ENCODE measurements at places on chromosomes 2 and 18. TPM values are rescaled to one million over a fixed set of nuclear protein-coding genes. Genes with fewer than 3 reads are reported as not detected.
A peak's percentile ranks its signal among the peaks of the same experiment; 100 is the strongest.

GRCh38 chr18:25503567-25504081 lies 151.7 kb upstream of the ZNF521 start:
- no peaks in the 10 kb centered on the region for H3K4me1 ChIP-seq
- H3K27me3 ChIP-seq = peaks cover 3% of the 10 kb centered on the region
- H3K36me3 ChIP-seq = no peaks in the 10 kb centered on the region
- H3K4me3 ChIP-seq = peak overlapping the region; percentile 69
- no peak overlapping the region for H3K27ac ChIP-seq
- DNase-seq = peak; percentile 50

GRCh38 chr2:233650981-233651380 lies 14.7 kb downstream of the UGT1A10 start:
- no peaks in the 10 kb centered on the region for H3K4me1 ChIP-seq
- no peak for DNase-seq
- no peak overlapping the region for H3K4me3 ChIP-seq
- H3K36me3 ChIP-seq = no peaks in the 10 kb centered on the region
- no peak overlapping the region for H3K27ac ChIP-seq
- peaks cover 4% of the 10 kb centered on the region for H3K27me3 ChIP-seq

GRCh38 chr2:140577453-140577852 lies 1553.4 kb downstream of the LRP1B start:
- H3K27me3 ChIP-seq = no peaks in the 10 kb centered on the region
- DNase-seq = no peak
- no peaks in the 10 kb centered on the region for H3K4me1 ChIP-seq

DNA sequence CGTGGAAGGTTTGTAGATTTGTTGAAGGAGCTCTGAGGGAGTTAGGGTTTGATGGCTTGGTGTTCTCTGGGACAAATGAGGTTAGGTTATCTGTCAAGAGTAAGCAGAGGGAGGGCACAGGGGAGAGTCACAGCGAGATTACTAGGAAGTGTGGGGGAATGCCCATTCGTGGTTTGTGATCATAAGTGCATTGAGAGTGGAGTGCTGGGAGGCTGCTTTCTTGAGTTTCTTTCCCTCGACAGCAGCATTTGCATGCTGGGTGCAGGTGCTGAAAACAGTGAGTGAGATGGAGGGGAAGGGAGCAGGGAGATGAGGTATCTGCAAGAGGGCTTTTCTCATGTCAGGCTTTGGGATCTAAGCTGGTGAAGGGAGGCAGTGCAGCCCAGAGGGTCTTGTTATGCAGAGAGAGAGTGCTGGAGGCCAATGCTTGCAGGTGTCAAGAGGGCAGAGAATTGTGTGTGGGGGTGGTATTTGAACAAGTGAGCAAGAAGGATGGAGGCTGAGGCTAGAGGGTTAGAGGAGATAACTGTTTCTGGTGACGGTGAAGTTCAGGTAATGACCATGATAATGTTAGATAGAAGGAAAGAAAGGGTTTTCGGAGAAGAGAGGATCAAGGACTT lies 8.8 kb downstream of the RALB start:
- H3K27me3 ChIP-seq = no peaks in the 10 kb centered on the region
- DNase-seq = no peak
- H3K4me3 ChIP-seq = no peak overlapping the region
- peaks cover 20% of the 10 kb centered on the region for H3K4me1 ChIP-seq

GRCh38 chr2:212692466-212692865 lies 153.9 kb upstream of the ERBB4 start:
- H3K27ac ChIP-seq = no peak overlapping the region
- no peaks in the 10 kb centered on the region for H3K36me3 ChIP-seq
- H3K27me3 ChIP-seq = no peaks in the 10 kb centered on the region
- no peaks in the 10 kb centered on the region for H3K4me1 ChIP-seq

GRCh38 chr18:58601468-58602266 lies 27.2 kb downstream of the ALPK2 start:
- peaks cover 59% of the 10 kb centered on the region for H3K4me1 ChIP-seq
- DNase-seq = no peak
- H3K27ac ChIP-seq = no peak overlapping the region
- H3K27me3 ChIP-seq = peaks cover 5% of the 10 kb centered on the region

- no peaks in the 10 kb centered on the region for H3K4me1 ChIP-seq
- no peak overlapping the region for H3K27ac ChIP-seq
- peaks cover 13% of the 10 kb centered on the region for H3K36me3 ChIP-seq
- no peak overlapping the region for H3K4me3 ChIP-seq
- no peak for DNase-seq
Measured at GRCh38 chr2:130165293-130166016, 15.9 kb downstream of the SMPD4 start.

DNA sequence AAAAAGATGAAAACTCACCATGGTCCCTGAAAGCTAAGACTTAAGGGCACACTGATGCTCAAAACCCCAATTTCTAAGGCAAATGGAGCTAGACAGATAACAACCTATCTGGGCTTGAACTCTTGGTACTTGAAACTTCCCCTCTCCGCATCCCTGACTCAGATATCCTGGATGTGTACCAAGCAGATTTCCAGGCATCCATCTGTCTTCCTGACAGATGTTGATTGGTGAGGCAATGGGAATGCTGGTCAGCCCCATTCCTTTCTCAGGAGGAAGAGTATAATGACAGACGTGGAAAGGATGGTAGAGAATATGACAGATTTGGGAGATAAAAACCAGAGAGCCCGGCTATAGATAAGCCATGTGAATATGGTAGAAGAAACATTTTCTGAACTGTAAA lies 69.2 kb downstream of the ADD2 start:
- no peaks in the 10 kb centered on the region for H3K4me1 ChIP-seq
- peaks cover 30% of the 10 kb centered on the region for H3K27me3 ChIP-seq
- H3K36me3 ChIP-seq = no peaks in the 10 kb centered on the region
- H3K27ac ChIP-seq = no peak overlapping the region
- H3K4me3 ChIP-seq = no peak overlapping the region
- no peak for DNase-seq

DNA sequence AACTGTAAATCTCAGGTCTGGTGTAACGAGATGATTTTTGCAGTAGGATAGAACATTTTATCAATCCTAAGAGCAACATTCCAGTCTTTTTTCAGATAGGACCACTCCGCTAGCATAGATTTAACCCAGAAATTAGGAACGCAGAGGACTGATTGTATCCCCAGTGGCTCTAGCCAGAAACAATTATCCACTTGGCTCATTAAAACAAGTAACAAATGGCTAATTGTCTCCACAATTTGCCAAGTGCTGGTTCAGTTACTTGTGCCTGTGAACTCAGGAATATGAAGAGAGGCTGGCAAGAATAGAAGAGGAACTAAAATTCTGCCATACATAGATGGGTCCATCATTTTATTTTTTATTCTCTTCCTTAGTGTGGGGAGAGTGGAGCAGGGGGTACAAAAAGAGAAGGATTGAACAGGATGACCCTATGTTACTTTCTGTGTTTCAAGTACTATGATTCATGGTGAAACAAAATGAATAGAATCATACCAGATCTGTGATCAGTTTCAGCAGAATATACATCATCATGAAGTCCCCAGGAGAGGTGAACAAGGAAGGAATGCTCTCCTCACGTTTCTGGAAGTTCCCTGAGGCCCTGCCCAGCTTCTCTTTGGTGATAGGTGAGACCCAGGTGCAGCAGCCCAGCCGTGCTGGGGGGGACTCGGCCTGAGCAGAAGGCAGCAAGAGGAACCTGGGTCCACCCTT lies 121.6 kb downstream of the ARL4C start:
- peaks cover 10% of the 10 kb centered on the region for H3K27me3 ChIP-seq
- H3K4me3 ChIP-seq = no peak overlapping the region
- H3K36me3 ChIP-seq = no peaks in the 10 kb centered on the region
- H3K4me1 ChIP-seq = peaks cover 6% of the 10 kb centered on the region

- no peak overlapping the region for H3K4me3 ChIP-seq
- H3K36me3 ChIP-seq = peaks cover 7% of the 10 kb centered on the region
- H3K4me1 ChIP-seq = no peaks in the 10 kb centered on the region
- DNase-seq = no peak
- H3K27me3 ChIP-seq = peaks cover 1% of the 10 kb centered on the region
Measured at GRCh38 chr2:29881089-29881730, 40.2 kb downstream of the ALK start.

DNA sequence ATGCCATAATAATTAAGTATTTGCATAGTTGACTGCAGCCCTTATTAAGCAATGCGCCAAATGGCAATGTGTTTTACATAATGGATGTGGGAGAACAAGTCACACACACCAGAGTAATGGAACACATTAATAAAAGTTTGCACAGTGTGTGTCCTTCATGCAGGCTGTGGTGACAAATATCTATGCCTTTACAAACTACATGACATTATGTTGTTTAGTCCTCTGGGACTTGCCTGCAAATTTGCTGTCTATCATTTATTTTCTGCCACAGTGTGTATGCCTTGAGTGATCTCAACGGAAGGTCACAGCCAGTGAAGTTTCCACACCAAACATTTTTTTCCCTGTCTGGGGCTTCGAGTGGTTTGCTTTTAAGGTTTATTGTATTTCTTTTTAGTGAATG lies 175.2 kb upstream of the TMEFF2 start:
- no peaks in the 10 kb centered on the region for H3K27me3 ChIP-seq
- no peaks in the 10 kb centered on the region for H3K4me1 ChIP-seq
- H3K36me3 ChIP-seq = no peaks in the 10 kb centered on the region
- DNase-seq = no peak
- H3K4me3 ChIP-seq = no peak overlapping the region

DNA sequence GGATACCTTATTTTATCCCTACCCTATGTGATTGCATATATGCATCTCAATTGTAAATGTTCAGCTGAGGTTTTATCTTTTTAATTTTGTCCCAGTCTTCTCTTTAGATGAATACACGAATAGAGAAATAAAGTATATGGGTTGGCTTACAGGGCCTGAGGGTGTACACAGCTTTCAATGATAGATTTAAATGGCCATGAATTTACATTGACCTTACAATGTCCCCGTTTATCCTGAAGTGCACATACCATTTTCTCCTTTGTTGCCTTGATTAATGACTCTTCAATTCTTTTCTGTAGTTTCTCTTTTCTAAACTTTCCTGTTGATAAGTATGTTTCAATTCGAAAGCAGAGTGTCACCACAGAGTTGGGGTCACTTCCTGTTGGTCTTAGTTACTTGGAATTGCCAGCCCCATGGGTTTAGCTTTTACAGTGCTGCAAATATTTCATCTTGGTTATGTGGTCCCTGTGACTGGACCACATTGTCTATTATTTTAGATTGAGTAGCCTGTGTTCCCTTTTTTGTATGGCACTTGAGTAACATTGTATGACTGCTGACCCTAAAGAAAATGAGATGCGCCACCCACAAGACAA lies 1616.3 kb upstream of the ACVR2A start:
- H3K27ac ChIP-seq = no peak overlapping the region
- DNase-seq = no peak
- peaks cover 4% of the 10 kb centered on the region for H3K4me1 ChIP-seq
- no peaks in the 10 kb centered on the region for H3K36me3 ChIP-seq
- H3K27me3 ChIP-seq = no peaks in the 10 kb centered on the region

DNA sequence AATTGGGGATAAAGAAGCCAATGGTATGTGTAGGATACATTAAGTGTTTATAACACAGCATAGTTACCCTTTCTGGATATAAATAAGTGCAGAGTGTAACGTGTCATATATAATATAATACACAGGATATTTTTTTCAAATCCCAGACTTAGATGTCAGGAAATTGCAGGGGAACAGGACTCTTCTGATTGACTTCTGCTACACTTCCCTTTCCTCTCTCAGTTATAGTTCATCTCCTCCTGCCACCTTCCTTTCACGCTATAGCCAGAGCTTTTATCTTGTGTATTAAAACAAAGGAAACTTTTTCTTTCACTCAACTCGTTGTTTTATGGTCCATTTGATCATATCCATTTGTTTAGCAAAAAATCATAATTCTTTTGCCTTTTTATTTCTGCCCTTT lies 158.0 kb upstream of the RASGRP3 start:
- peaks cover 4% of the 10 kb centered on the region for H3K27me3 ChIP-seq
- H3K4me1 ChIP-seq = peaks cover 55% of the 10 kb centered on the region
- H3K36me3 ChIP-seq = peaks cover 50% of the 10 kb centered on the region
- H3K4me3 ChIP-seq = no peak overlapping the region
- no peak overlapping the region for H3K27ac ChIP-seq
- DNase-seq = no peak

- H3K36me3 ChIP-seq = no peaks in the 10 kb centered on the region
- no peaks in the 10 kb centered on the region for H3K4me1 ChIP-seq
- H3K27ac ChIP-seq = no peak overlapping the region
- H3K4me3 ChIP-seq = no peak overlapping the region
- H3K27me3 ChIP-seq = no peaks in the 10 kb centered on the region
- DNase-seq = no peak
Measured at GRCh38 chr18:13245481-13246000, 27.0 kb downstream of the LDLRAD4 start.

DNA sequence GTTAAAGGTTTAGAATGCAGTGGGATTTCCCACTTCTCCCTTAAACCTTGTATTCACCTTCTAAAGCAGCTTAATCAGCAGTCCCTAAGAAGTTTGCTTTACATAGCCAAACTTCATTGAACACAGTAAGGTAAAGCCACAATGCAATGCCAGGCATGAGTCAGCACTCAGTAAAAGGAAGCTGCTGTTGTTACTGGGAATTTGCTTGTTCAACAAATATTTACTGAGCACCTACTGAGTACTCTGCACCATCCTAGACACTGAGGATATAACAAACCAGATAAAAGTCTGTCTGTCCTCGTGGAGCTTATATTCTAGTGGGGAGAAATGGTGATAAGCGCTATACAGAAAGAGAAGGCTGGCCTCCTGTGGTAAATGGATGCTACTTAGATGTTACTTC lies 162.7 kb downstream of the PKP4 start:
- 0 out of 2 replicates have a peak, but pooled peaks cover 1% of the 10 kb centered on the region for H3K27me3 ChIP-seq
- H3K4me3 ChIP-seq = no peak overlapping the region
- H3K4me1 ChIP-seq = peaks cover 19% of the 10 kb centered on the region

- no peaks in the 10 kb centered on the region for H3K27me3 ChIP-seq
- peaks cover under 1% of the 10 kb centered on the region for H3K36me3 ChIP-seq
Measured at GRCh38 chr2:169038338-169038757, 7.2 kb upstream of the ABCB11 start.

DNA sequence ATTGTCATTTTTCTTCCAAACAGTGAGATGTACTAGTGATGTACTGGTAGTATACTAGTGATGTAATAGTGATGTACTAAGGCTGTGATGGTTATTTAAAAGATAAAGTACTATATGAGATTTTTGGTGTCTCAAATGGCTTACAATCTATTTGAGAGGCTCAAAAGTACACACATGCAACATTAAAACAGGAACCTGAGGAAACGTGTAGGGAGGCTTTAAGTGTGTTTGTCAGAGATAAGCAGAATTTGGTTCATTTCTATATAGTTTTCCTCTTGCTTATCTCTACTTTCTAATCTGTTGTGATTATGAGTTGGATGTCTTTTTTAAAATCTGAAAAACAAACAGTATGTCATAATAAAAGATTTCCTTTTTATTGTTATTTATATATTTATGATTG lies 100.9 kb upstream of the SERTAD2 start:
- no peak for DNase-seq
- peaks cover 22% of the 10 kb centered on the region for H3K4me1 ChIP-seq
- peaks cover 8% of the 10 kb centered on the region for H3K36me3 ChIP-seq
- peaks cover 4% of the 10 kb centered on the region for H3K27me3 ChIP-seq

The RFX8 gene
- total RNA-seq = 5.4 TPM

The EGR4 gene
- total RNA-seq = not detected

The ANKRD12 gene
- 28.8 TPM for total RNA-seq

The LCT gene
- total RNA-seq = not detected

The ZNF804A gene
- total RNA-seq = not detected

The SCYGR4 gene
- total RNA-seq = not detected

The CNGA3 gene
- 0.69 TPM for total RNA-seq

The SLC14A1 gene
- total RNA-seq = 0.70 TPM

The REG3A gene
- total RNA-seq = not detected

The CWC22 gene
- 17.5 TPM for total RNA-seq

Data from HFFc6 (cell line).